ENCODE measurements at places on chromosomes 13 and 19.

DNA sequence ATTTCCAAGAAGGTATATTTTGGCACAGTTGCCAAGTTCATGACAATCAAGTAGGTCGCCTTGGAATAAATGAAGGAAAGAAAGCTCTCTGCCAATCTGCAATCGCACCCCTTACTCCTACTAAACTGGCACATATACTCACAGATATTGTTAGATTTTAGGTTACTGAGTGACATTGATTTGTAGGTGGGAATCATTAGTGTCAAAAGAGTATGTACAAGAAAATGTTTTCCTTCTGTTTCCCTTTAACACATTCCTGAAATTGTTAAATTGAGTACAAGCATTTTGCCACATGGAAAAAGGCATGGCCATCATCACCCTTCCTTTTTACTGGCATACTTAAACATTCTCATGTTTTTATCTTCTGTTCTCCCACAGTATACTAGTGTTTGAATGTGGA, 2868.3 kb upstream of the PCDH20 start:
- no peak overlapping the region for H3K4me3 ChIP-seq
- H3K27me3 ChIP-seq, result no peaks in the 10 kb centered on the region
- H3K4me1 ChIP-seq, result no peaks in the 10 kb centered on the region
- DNase-seq, result no peak
- H3K36me3 ChIP-seq, result no peaks in the 10 kb centered on the region

DNA sequence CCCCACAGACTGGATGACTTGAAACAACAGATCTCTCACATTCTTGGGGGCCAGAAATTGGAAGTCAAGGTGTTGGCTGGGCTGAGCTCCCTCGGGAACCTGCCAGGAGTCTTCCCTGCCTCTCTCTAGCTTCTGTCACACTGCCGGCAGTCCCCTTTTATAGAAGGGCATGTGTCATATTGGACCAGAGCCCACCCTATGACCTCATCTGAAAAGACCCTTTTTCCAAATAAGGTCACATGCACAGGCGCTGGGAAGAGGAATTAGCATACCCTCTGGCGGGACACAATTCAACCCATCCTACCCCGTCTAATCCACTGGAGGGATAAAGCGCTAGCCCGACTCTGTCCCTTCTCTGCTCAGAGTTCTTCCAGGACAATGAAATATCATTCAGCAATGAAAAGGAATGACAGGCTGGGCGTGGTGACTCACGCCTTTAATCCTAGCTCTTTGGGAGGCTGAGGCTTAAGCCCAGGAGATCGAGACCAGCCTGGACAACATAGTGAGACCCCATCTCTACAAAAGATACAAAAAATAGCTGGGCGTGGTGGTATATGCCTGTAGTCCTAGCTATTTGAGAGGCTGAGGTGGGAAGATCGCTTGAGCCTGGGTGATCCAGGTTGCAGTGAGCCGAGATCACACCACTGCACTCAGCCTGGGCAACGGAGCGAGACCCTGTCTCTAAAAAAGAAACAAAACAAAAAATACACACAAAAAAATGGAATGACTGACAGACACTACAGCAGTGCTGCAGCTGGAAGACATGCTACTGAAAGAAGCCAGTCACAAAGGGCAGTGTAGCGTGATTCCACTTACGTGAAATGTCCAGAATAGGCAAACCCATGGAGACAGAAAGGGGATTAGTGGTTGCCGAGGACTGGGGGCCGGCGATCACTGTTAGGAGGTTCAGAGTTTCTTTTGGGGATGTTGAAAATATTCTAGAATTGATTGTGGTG, 28.5 kb downstream of the MEIS3 start:
- H3K27me3 ChIP-seq, result peaks cover 5% of the 10 kb centered on the region
- no peaks in the 10 kb centered on the region for H3K4me1 ChIP-seq
- H3K36me3 ChIP-seq, result no peaks in the 10 kb centered on the region
- no peak for DNase-seq
- no peak overlapping the region for H3K27ac ChIP-seq

- H3K27ac ChIP-seq, result no peak overlapping the region
- peaks cover 66% of the 10 kb centered on the region for H3K27me3 ChIP-seq
- DNase-seq, result no peak
- peak overlapping the region; percentile 0 for H3K4me3 ChIP-seq
- H3K36me3 ChIP-seq, result no peaks in the 10 kb centered on the region
Measured at GRCh38 chr13:27789495-27790303, 2.6 kb upstream of the GSX1 start.

GRCh38 chr13:114088863-114089262, 43.6 kb downstream of the RASA3 start:
- H3K4me3 ChIP-seq, result no peak overlapping the region
- no peaks in the 10 kb centered on the region for H3K4me1 ChIP-seq
- no peaks in the 10 kb centered on the region for H3K27me3 ChIP-seq
- peaks cover 21% of the 10 kb centered on the region for H3K36me3 ChIP-seq

DNA sequence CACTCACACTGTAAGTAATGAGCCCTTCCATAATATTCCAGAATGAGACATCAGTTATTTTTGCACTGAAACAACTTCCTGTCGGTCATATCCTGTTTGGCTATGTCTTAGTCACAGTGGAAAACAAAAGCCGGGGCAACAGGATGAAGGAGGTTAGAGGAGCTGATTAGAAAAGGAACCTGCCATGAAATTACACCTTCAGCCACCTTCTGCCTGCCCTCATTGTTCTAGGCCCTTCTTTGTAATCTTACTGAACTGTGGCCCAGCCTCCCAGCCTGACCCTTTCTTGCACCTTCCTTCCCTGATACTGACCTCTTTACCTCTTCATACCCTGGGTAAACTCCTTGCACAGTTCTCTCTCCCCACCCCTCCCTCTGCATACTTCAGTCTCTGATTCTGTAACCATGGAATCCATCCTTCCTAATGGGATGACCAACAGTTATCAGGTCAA, 67.3 kb downstream of the DOCK9 start:
- peak overlapping the region; percentile 47 for H3K4me3 ChIP-seq
- peaks cover 32% of the 10 kb centered on the region for H3K4me1 ChIP-seq
- peak; percentile 36 for DNase-seq
- no peaks in the 10 kb centered on the region for H3K27me3 ChIP-seq

DNA sequence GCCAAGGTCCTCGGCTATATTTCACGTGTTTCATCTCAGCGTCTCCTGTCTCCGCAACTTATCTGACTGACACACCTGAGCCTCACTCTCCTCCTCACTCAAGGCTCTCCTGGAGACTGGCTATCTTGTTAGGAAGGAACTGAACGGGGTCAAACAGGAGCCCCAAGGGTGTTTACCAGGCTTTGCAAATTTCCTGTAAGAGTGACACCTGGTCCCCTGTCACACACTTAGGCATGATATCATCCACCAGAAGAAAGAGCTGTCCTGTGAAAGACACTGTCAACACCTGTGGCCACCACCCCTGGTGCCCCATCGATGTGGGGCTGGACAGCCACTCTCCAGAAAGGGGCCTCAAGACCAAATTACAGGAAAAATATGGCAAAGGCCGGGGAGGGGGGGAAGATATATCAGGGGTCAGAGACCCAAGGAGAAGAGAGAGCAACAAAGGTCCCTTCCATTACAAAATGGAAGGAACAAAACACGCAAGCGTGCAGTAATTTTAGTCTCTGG, 2.9 kb downstream of the CD70 start:
- peak overlapping the region; percentile 99 for H3K4me3 ChIP-seq
- no peak for DNase-seq
- H3K27ac ChIP-seq, result peak overlapping the region; percentile 39
- peaks cover 31% of the 10 kb centered on the region for H3K27me3 ChIP-seq
- H3K36me3 ChIP-seq, result peaks cover 57% of the 10 kb centered on the region
- peaks cover 50% of the 10 kb centered on the region for H3K4me1 ChIP-seq

- no peaks in the 10 kb centered on the region for H3K36me3 ChIP-seq
- no peaks in the 10 kb centered on the region for H3K4me1 ChIP-seq
- no peaks in the 10 kb centered on the region for H3K27me3 ChIP-seq
Measured at GRCh38 chr13:72120632-72121031, 253.6 kb upstream of the DACH1 start.

- no peak overlapping the region for H3K27ac ChIP-seq
- H3K4me1 ChIP-seq, result no peaks in the 10 kb centered on the region
- H3K4me3 ChIP-seq, result no peak overlapping the region
- H3K36me3 ChIP-seq, result no peaks in the 10 kb centered on the region
Measured at GRCh38 chr19:30323904-30324303, 48.3 kb upstream of the ZNF536 start.

DNA sequence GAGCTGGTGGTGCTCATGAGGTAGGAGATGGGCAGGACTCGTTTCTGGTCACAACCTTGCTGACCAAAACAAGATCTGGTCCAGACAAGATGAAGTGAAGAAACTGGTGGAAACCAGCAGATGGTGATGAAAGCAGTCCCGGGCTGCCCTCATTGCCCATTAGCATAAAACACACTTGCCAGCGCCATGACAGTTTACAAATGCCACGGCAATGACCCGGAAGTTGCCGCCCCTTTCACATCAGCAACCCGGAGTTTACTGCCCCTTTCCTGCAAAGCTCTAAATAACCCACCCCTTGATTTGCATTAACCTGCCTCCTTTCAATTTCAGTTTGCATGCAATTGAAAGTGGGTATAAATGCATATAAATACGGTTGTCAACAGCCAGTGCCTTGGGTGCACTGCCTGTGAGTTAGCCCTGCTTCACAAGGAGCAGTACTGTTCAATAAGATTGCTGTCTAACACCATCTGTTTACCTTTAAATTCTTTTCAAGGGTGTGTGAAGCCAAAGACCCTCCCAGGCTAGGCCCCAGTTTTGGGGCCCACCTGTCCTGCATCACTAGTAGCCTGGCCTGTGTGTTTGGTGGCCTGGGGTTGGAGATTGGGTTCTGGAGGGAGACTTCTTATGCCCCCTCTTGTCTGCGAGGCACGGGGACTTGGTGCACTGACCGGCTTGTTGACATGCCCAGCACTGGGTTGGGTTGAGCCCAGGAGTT, 38.8 kb downstream of the CHST8 start:
- H3K4me3 ChIP-seq, result no peak overlapping the region
- peaks cover 2% of the 10 kb centered on the region for H3K27me3 ChIP-seq
- no peaks in the 10 kb centered on the region for H3K4me1 ChIP-seq

DNA sequence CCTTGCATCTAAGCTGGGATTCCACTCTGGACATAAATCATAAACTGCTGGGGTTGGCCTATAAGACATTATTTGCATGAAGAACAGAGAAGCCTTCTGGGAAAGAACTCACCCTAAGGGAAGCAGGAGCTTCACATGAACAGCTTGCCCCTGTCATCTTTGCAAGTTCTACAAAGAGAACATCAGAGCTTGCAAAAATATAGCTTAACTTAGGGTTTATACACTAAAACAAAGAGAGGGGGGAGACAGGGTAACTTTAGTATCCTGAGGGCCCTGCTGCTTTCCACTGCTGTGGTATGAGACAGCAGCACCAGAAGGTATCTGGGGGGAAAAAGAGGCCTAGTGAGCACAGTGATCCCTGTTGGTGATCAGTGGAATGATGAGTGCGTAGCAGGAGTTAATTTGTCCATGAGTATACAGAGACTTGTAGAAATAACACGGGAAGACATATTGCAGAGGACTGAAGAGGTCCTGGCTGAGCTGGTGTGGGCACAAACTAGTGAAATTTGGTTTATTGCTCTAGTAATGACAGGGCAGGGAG, 116.1 kb upstream of the TSC22D1 start:
- H3K27ac ChIP-seq, result no peak overlapping the region
- H3K27me3 ChIP-seq, result peaks cover 8% of the 10 kb centered on the region
- no peaks in the 10 kb centered on the region for H3K4me1 ChIP-seq
- DNase-seq, result no peak
- H3K4me3 ChIP-seq, result no peak overlapping the region

DNA sequence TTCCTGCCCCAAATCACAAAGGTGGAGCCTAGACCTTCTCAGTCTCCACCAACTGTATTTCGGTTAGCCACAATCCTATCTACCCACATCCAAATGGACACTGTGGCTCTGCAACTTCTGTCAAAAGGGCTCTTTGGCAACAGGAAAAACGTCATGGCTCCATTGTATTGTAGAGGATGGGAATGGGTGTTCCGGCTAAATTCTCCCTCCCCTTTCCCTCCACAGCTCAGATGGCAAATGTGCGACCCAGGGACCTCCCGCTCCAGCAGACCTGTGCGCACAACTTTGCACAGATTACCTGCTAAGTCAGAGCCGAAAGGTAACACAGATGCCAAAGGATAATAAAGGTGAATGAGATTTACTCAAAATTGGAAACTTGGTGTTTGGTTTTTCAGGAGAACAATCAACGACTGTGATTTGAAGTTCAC, 968 bp upstream of the KL start:
- peaks cover 20% of the 10 kb centered on the region for H3K4me1 ChIP-seq
- no peak overlapping the region for H3K27ac ChIP-seq
- no peak for DNase-seq
- H3K36me3 ChIP-seq, result no peaks in the 10 kb centered on the region
- peaks cover 64% of the 10 kb centered on the region for H3K27me3 ChIP-seq

- H3K36me3 ChIP-seq, result no peaks in the 10 kb centered on the region
- no peak for DNase-seq
- H3K27ac ChIP-seq, result no peak overlapping the region
- no peaks in the 10 kb centered on the region for H3K4me1 ChIP-seq
- no peaks in the 10 kb centered on the region for H3K27me3 ChIP-seq
Measured at GRCh38 chr19:28422046-28422445, 790.9 kb downstream of the UQCRFS1 start.

- no peak for DNase-seq
- H3K36me3 ChIP-seq, result no peaks in the 10 kb centered on the region
- H3K4me3 ChIP-seq, result no peak overlapping the region
- H3K27me3 ChIP-seq, result no peaks in the 10 kb centered on the region
Measured at GRCh38 chr19:48686088-48686487, 9.7 kb upstream of the FUT2 start.

DNA sequence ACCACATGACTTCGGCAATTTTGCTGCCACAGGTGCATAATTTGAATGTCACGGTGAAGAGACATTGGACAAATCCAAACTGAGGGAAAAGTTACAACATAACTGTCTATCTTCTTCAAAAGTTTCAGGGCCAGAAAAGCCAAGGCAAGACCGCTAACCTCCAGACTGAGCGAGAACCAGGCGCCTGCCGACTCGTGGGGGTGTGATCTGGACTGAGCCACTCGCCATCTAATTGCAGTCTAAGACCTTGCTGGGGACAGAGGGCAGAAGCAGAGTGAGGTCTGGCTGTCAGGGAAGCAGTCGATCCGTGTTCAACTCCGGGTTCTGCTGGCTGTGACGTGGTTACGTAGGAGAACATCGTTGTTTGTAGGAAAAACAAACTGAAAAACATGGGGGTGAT, 88.6 kb downstream of the SPACA7 start:
- DNase-seq, result no peak
- H3K4me1 ChIP-seq, result no peaks in the 10 kb centered on the region
- H3K27ac ChIP-seq, result no peak overlapping the region
- peaks cover 3% of the 10 kb centered on the region for H3K27me3 ChIP-seq
- H3K4me3 ChIP-seq, result no peak overlapping the region

GRCh38 chr19:28242317-28242927, 970.5 kb downstream of the UQCRFS1 start:
- no peaks in the 10 kb centered on the region for H3K27me3 ChIP-seq
- H3K27ac ChIP-seq, result no peak overlapping the region
- H3K36me3 ChIP-seq, result no peaks in the 10 kb centered on the region
